A673 (cell line): ENCODE measurements at places on chromosomes 11 and 22.

- no peak for DNase-seq
Measured at GRCh38 chr22:48807155-48807554, 1020.5 kb downstream of the BRD1 start.

DNA sequence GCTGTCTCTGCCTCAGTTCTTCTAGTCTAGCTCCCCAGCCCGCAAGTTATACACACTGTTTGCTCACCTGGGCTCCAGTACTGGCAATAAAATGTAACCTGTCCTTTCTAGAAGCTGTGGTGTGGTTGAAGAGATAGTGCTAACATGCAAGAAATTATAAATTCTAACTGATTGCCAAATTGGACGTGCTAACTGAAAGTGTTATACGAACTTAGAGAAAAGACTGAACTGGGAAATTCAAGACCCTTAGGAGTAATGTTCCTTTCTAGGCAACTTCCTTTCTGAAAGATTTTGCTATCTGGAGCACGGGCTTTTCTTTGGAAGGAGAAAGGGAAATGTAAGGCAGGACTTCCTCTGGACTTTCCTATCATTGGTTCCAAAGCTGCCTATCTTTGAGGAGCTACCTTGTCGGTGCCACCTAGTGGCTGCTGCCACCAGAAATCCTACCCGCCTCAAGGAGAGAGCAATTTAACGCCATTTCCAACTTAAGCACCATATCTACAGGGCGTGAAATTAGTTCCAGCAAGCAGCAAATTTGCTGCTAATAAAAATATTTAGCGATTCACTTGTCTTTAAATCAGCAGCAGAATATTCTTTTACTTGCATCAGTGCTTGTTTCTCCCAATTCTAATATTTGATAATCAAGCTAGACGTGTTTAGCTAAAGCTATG lies 12.7 kb upstream of the TMEM218 start:
- peak; percentile 89 for DNase-seq

DNA sequence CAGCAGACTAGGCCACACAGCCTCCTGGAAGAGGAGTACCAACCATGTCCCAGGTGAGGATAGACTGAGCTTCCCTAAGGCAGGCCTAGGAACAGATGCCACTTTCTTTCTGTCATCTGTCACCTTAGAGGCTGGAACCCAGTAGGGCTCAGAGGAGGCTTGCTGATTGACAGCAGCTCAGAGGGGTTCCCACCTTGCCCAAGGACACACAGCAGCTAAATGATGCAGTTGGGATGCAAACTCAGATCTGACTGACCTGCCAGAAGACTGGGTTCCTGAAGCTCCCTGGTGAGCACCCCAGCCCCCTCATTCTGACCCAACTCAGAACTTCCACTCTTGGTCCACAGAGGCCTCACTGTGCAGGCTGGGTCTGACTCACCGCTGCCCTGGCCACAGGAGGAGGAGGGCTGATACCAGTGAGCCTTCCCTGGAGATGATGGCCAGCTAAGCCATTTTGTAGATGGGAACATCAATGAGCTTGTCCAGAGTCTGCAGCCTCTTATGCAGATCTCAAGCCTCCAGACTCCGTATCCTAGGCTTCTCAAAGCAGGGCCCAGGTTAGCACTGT lies 14.0 kb downstream of the CAPN5 start:
- DNase-seq: no peak

GRCh38 chr22:32761251-32761903 lies 40.1 kb upstream of the TIMP3 start:
- DNase-seq: no peak

GRCh38 chr11:76783294-76783895 lies at the start of gene TSKU:
TSS of gene TSKU (plus strand) at chr11:76783356. CDS start at chr11:76795617, 12,261 bp downstream.
- no peak for DNase-seq

GRCh38 chr11:3735827-3736226 lies 61.5 kb downstream of the NUP98 start:
- DNase-seq: no peak
